HS-5 (cell line): ENCODE measurements at places on chromosomes 5 and 9.

DNA sequence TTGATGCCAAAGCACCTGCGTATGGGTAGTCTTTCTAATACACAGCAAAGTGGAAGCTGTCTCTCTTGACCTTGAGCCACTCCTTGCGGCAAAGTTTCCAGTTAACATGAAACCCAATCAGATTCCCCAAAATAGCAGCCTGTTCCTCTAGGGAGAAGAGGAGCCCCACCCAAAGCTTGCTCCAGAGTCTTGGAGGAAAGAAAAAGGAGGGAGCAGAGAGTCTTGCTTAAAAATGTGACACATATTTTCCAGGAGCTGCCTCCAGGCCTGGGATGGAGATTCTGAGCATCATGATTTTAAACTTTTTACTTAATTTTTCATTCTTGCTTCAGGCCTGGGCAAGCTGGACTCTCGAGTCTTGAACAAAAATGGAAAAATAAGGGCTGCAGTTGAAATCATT, 223.5 kb upstream of the TNC start:
- no peak for DNase-seq

DNA sequence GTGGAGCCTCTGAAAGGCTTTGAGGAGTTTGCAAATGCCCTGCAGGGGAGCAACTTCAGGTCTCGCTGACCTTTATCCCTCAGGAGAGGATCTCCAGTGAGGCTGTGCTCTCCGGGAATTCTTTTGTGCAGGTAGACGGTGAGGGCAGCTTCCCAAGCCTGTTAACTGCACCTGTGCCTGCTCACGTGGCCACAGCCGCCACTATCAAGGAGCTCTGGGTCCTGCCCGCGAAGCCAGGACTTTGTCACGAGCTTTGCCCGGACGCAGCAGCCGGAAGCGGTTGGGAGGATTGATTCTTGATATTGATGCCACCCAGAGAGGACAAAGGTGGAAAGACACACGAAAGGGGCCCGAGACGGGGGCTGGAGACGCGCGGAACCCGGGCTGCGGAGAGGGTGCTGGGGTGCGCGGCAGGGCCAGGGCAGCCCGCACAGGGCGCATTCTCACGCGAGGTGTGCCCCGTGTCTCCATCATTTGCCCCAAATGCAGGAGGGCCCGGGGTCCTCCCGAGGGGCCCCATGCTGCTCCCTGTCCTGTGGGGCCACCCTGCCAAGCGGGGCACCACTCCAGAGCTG, 18.2 kb downstream of the SLC9A3 start:
- no peak for DNase-seq

DNA sequence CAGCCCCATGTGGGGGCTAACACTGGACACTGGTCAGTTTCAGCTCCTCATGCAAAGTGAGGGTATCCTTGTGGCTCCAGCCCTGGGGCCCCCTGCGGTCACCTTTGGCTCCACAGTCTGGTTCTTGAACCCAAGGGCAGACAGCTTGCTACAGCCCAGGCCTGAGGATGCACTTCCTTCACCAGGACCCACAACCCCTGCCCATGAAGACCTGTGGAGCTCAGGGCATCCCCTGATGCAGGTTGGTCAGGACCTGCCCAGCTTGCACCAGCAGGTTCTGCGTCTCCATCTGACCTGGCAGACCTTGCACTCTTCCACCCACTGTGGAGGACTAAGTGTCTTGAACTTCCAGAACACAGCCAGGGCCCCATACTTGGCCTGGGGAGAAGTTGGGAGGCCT, 3.7 kb upstream of the MRNIP start:
- no peak for DNase-seq

DNA sequence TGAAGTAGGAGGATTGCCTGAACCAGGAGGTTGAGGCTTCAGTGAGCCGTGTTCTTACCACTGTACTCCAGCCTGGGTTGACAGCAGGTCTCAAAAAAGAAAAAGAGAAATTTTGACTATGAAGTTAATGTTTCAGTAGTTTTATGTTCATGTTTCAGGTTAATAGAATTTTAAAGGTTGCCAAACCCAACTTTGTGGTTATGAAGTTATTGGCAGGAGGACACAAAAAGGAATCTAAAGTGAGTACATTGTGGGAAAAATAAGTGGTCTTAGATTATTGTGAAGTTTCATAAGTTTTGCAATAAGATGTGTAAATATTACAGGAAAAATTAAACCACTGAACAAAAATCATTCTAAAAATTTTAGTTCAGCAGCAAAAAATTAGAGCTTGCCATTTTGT, 78.6 kb downstream of the GOLM1 start:
- no peak for DNase-seq

GRCh38 chr5:28710360-28710759, 1672.0 kb upstream of the CDH9 start:
- no peak for DNase-seq

GRCh38 chr9:129595903-129596540, 24.9 kb downstream of the C9orf50 start:
- no peak for DNase-seq

DNA sequence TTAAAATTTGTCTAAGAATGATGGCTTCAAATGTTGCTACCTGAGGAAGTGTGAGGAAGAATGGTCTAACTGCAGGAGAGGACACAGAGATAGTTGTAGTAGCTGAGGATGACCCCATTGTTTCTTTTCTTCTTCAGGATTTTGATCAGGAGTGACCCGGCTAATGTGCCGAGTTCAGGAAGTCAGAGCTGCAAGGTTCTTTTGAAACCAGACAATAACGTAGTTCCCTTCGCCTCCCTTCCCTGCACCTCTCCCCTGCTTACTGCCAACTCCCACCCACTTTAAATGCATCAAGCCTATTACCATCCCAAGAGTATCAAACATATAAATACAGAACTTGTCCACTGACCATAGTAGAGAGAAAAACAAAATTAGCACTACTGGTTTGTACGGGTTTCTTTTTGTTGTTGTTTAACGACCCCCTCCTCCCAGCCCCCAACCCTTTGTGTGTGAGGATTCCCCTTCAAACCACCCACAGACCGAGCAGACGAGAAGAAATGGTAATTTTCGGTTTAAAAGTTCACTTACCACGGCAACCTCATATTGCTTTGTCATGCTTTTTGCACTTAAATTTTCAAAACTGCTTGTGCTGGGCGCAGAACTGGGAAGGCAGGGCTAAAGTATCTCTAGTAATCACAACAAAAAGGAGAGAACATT, 23.5 kb upstream of the ELAVL2 start:
- no peak for DNase-seq

- DNase-seq = no peak
These were observed 140.5 kb downstream of the SLIT3 start for GRCh38 chr5:169160405-169160901.

DNA sequence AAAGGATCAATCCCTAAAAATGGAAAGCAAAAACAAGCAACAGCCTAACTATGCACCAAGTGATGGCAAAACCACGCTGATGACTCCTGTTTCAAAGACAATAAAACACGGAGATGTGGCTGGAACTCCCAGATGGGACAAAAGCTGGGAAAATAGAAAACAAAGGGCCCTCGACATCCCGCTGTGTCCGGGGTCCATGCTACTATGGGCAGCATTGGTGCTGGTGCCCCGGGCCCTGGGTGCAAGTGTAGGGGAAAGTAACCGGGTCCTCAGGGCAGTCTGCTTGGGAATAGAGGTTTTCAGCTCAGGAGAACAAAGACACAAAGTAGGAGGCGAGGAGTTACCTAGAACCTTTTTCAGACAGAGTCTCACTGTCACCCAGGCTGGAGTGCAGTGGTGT, 46.1 kb downstream of the MRPL36 start:
- DNase-seq = no peak

DNA sequence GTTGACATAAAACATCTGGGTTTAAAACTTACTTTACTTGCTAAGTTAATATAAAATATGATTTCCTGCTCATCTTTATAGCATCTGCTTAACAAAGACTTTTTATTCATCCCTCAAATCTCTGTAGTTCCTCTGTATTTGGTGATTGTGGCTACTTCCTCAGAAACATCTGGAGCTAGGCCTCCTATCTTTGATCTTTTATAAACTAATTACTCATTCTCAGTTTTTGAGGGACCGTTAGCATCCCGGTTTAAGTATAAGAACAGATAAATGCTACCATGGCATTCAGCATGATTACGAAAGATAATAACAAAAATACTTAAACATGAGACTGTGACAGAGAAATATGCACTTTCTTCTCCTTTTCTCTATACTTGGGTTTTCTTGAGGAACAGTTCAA, 85.3 kb downstream of the SLC38A9 start:
- no peak for DNase-seq

DNA sequence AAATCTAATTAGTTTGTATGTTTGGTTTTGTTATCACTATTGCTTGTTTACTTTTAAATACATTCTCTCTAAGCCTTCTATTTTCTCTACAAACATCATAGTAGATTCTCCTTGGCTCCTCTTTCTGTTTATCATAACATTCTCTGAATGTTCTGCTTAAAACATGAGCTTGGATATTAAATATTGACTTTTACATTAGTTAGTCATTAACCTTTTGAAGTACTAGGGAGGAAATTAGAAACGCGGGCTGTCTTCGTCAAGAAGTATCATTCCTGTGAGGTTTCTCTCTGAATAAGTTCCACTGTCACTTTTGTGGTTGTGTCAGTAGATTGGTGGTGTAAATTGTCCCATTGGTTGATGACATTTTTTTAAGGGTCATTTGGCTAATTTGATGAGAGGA, 821.5 kb downstream of the EFNA5 start:
- no peak for DNase-seq

DNA sequence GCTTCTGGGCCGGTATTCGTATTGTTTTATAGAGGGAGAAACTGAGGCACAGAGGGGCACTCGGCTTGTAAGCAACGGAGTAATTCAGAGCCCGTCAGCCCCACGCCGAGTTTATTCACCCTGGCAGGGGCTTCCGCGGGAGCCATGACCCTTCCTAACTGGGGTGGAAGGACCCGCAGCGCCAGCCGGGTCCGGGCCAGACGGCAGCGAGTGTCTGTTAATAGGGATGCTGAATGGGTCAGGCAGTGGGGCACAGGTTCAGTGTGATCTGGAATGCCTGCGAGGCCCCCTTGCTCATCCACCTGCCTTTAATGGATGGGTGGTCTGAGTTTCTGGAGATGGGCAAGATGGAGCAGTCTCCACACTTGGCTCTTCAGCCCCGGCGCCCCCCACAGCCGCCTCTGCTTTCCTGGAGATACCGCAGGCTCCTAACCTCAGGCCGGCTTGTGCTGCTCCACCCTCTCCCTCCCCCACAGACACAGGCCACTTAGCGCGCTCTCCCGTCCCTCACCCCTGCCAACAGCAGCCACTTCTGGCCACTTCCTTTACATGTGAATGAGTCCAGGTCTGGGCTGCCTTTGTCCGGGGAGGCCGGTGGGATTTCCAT, 147.1 kb downstream of the ERCC6L2 start:
- DNase-seq = no peak

- peak; percentile 56 for DNase-seq
These were observed 21.5 kb upstream of the CTNND2 start for GRCh38 chr5:11925701-11926100.

DNA sequence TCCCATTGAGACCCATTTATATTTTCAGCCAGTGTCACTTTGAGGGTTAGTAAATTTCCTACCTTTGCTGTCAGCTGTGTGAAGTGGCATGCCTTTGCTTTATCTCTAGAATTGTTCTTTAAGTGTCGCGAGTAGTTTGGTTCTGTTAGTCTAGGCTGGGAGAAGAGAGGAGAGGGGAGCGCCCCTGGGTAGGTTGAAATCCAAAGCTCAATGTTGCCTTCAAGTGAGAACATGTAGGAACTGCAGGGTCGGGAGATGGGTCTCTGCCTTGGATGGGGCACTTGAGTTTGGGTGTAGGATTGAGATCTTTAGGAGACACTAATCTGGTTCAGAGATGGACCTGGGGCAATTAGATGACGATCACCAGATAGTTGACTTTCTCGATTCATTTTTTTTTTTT, 46.3 kb downstream of the STC2 start:
- no peak for DNase-seq

DNA sequence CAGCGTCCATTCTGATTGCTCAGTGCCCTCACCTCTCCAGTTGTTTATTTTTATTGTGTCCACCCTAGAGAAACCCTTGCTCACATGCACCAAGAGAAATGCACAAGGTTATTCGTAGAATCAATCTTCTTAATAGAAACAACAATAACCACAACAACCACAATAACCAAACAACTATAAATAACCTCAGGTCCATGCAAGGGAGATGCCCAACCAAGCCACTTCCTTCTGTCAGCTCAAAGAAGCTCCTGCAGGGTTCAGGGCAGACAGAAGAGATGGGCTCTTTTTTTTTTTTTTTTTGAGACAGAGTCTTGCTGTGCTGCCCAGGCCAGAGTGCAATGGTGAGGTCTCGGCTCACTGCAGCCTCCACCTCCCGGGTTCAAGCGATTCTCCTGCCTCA, 14.9 kb upstream of the TCOF1 start:
- no peak for DNase-seq

- no peak for DNase-seq
These were observed 278.1 kb downstream of the AOPEP start for GRCh38 chr9:95004411-95005277.

- DNase-seq = no peak
These were observed 118.1 kb downstream of the CCDC171 start for GRCh38 chr9:15670894-15671293.

DNA sequence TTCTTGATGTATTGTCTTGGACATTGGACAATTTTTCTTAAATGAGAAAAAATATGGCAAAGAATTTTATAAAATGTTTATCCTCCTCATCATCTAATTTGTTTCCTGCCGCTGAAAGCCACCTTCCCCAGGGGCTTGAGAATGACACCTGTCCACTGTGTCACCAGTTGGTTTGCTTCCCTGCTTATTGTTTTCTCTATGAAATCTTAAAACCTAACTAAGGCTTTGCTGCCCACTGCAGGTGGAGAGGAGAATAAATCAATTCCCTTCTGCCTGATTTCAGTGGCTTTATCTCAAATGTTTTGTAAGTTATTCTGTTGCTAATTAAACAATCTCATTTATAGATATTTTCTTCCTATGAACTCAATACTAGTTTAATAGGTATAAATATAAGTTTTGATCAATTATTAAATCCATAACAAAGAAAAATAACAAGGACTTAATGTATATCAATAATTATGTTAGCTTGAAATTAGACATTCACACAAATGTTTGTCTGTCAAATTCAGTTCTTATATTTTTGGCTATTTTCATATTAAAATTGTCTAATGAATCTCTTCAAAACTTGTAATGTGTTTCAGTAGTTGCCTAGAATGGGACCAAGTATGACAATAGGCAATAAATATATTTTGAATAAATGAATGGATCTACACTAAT, 822.5 kb downstream of the PTPRD start:
- no peak for DNase-seq

GRCh38 chr9:98706651-98707165, 2.0 kb downstream of the GABBR2 start:
- no peak for DNase-seq

GRCh38 chr5:149282027-149282965, 10.6 kb downstream of the AFAP1L1 start:
- DNase-seq = no peak

GRCh38 chr9:99335280-99335679, 113.2 kb downstream of the SEC61B start:
- DNase-seq = no peak

- DNase-seq = no peak
These were observed 294.5 kb upstream of the PIK3R1 start for GRCh38 chr5:67921004-67921601.

DNA sequence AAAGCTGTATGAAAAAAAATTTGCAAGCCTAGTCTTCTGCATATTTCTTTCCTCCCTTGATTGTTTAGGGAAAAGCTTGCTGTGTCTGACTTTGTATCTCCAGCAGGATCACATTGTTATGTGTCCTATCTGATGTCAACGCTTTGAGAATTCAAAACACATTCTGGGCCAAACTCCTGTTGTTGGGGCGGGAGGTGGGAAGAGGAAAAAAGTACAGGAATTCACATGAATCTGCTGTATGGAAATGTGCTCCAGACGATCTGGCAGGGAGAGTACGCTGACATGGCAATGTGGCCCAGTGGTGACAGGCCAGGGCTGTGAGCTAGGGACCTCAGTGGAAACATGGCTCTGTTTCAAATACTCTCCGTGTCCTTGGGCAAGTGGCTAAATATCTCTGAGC, 87.4 kb upstream of the GNA14 start:
- no peak for DNase-seq
